GM23248 (cell line): ENCODE measurements at places on chromosomes 6 and 20.
A peak's percentile ranks its signal among the peaks of the same experiment; 100 is the strongest.

- DNase-seq = peak; percentile 97
Measured at GRCh38 chr20:5657190-5657875, 92.9 kb upstream of the SHLD1 start.

- DNase-seq = peak; percentile 25
Measured at GRCh38 chr20:36824142-36824940, 50.8 kb upstream of the DSN1 start.

DNA sequence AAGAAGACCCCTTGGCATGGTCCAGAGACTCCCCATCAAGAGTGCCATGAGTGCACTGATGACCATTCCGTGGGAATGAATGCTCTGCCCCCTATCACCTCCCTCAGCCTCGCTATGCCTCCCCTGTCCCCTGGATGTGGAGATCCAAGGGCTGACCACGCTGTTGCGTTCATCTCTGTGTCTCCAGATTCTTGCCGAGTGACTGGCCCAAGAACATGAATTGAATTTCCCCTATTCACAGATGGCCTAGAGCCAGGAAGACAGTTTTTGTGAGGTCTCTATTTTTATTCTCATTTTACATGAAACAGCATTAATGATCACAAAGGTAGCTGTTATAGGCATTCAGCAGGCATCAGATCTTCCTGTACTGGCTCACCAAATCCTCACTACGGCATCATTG lies 33.6 kb downstream of the MAFB start:
- peak; percentile 12 for DNase-seq

- DNase-seq = no peak
Measured at GRCh38 chr6:91196729-91197128, 609.9 kb upstream of the MAP3K7 start.

DNA sequence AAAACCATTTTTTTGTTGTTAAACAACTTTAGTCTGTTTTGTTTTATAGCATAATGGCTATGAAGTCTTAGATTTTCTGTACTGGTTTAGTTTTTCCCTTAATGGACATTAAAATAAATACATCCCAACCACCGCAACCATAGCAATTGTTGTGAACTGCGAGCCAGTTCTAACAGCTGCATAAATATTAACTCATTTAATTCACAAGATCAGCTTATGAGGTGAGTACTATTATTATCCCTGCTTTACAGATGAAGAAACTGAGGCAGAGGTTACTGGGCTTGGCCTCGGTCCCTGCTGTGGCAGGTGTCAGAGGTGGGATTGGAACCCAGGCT lies 23.1 kb downstream of the MOCS3 start:
- no peak for DNase-seq

GRCh38 chr20:62739581-62740285 lies 31.1 kb downstream of the NTSR1 start:
- peak; percentile 69 for DNase-seq

- DNase-seq = no peak
Measured at GRCh38 chr6:150145427-150145826, 2.6 kb downstream of the PPP1R14C start.

- DNase-seq = no peak
Measured at GRCh38 chr6:92887871-92888270, 531.5 kb downstream of the EPHA7 start.

DNA sequence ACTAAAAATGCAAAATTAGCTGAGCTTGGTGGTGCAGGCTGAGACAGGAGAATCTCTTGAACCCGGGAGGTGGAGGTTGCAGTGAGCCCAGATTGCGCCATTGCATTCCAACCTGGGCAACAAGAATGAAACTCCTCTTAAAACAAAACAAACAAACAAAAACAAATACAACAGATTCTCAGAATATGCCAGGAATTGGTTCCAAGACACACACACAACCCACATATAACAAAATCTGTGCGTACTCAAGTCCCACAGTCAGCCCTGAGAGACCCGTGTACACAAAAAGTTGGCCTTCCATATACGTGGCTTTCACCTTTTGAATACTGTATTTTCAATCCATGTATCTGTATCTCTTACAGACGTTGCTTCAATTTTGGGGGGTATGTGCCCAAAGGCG lies 98.9 kb upstream of the MARCKS start:
- no peak for DNase-seq

GRCh38 chr20:46575937-46576461 lies 25.5 kb upstream of the OCSTAMP start:
- no peak for DNase-seq

DNA sequence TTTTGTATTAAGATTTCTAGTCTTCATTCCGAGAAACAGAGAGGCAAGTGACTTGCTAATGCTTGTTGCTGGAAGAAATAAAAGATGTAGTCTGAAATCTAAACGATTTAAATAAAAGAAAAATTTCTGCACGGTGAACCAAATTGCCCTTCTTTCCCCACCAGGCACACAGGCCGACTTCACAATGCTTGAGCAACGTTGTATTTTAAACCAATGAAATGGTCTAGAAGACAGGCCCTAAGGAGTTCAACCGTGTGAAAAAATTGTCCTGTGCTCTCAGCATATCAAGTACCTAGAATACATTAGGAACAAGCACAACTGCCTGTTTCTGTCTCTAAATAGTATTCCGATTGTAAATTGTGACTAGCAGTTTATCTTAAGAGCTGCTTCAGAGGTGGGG lies 308.8 kb upstream of the SOX4 start:
- DNase-seq = no peak

- no peak for DNase-seq
Measured at GRCh38 chr6:56458324-56458884, 184.3 kb downstream of the DST start.
